B cell (primary cell): ENCODE measurements at places on chromosomes 11 and 22. TPM values are rescaled to one million over a fixed set of nuclear protein-coding genes. Genes with fewer than 3 reads are reported as not detected.

DNA sequence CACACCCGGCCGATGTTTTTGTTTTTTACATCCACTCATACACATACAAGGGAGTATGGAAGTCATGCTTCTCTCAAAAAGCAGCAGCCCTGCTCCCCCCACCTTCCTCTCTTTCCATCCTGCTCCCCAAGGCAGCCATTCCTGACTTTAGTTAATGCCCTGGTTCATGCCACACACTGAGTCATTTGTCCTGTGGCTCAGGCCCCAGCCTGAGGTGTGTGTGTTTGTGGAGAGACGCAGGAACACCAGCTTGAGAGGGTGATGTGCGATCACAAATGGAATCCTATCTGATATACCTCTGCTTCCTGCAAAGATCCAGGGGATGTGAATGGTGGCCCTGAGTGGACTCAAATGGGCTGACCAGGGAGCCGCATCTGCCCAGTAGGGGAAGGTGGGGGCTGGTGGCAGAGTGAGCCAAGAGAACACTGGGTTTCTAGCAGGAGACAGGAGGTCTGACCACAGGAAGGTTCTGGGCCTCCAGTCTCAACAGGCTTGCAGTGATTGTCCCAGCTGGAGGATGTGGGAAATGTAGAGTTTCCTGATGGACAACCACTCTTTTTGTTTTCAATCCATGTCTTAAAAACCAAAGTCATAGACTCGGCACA is 86.7 kb downstream of the OSBP2 start:
- no peaks in the 10 kb centered on the region for H3K4me1 ChIP-seq
- H3K27me3 ChIP-seq = no peaks in the 10 kb centered on the region
- H3K4me3 ChIP-seq = no peak overlapping the region
- no peak for DNase-seq
- no peak overlapping the region for H3K27ac ChIP-seq

DNA sequence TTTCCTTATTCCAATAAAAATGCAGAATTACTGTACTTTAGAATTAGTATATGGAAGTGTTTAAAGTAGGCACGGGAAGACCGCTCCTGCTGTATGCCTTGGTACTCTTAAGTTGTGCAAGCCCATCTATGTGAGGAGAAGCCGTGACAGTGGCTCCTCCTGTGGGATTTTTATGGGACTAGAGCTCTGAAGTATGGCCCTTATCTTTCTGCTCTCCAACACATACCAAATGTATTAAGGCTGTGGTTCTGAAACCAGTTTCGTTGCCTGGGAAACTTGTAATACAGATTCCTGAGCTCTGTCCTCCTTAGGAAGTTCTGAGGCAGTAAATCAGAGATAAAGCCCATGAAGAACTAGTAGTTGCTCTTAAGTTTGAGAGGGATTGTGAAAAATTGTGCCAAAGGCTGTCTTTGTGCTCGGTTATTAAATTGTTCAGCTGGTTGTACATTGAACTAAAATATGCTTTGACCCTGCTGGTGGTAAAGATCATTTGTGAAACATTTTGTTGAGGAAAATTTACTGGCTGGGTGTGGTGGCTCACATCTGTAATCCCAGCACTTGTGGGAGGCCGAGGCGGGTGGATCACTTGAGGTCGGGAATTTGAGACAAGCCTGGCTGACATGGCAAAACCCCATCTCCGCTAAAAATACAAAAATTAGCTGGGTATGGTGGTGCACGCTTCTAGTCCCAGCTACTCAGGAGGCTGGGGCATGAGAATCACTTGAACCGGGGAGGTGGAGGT is 29.3 kb downstream of the RTN3 start:
- no peaks in the 10 kb centered on the region for H3K36me3 ChIP-seq
- no peaks in the 10 kb centered on the region for H3K4me1 ChIP-seq
- DNase-seq = no peak
- H3K4me3 ChIP-seq = no peak overlapping the region

DNA sequence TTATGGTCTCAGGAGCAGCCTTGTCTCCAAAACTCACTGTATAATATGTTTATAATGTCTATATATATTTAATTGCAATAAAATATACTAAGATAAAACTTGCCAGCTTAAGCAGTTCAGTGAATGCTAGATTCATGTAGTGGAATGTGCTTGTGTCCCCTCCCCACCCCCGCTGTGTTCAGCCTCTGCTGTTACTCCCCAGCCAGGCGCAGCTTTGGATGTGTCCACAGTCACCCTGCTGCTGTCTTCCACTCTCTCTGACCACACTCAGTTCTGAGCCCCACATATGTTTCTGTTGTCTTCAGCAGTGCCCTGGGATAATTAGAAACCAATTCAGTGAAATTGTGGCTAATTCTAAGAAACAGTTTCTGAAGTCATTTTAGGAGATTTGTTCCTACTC is 52.2 kb downstream of the PPFIA1 start:
- no peak for DNase-seq
- H3K27me3 ChIP-seq = no peaks in the 10 kb centered on the region
- H3K4me1 ChIP-seq = no peaks in the 10 kb centered on the region
- H3K36me3 ChIP-seq = peaks cover 46% of the 10 kb centered on the region
- no peak overlapping the region for H3K27ac ChIP-seq

DNA sequence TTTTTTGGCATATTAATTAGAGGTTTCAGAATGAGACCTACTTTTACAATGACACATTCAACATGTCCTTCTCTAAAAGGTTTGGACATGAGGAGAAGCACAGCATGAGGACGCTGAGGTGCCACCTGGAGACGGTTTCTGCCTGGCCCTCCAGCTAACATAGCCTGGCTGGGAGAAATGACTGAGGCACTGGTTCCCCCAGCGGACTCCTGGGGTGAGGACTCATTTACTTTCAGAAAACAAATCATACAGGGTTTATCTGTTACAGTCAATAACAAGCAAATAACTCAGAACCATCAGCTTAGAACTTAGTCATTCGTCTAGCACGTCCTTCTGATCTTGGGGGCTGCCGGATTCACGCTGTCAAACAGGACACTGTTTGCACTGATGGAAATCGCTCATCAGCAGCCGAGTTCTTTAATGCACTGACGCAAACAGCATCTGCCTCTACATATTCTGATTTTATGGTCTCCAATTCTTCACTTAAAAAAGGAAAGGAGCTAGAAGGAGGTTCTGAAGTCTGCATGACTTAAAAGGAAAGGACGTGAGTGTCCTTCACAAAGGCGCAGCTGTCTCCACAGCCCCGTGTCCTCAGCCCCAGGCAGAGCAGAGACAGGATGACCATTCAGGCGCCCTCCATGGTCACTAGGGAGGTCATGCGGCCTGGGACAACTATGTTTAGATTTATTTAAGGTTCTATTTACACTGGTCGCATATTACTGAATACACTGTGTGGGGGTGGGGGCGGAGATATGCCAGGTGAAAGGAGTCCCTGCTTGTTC is 44.2 kb downstream of the CERK start:
- H3K4me1 ChIP-seq = no peaks in the 10 kb centered on the region
- no peak overlapping the region for H3K4me3 ChIP-seq
- no peaks in the 10 kb centered on the region for H3K27me3 ChIP-seq
- no peak for DNase-seq

DNA sequence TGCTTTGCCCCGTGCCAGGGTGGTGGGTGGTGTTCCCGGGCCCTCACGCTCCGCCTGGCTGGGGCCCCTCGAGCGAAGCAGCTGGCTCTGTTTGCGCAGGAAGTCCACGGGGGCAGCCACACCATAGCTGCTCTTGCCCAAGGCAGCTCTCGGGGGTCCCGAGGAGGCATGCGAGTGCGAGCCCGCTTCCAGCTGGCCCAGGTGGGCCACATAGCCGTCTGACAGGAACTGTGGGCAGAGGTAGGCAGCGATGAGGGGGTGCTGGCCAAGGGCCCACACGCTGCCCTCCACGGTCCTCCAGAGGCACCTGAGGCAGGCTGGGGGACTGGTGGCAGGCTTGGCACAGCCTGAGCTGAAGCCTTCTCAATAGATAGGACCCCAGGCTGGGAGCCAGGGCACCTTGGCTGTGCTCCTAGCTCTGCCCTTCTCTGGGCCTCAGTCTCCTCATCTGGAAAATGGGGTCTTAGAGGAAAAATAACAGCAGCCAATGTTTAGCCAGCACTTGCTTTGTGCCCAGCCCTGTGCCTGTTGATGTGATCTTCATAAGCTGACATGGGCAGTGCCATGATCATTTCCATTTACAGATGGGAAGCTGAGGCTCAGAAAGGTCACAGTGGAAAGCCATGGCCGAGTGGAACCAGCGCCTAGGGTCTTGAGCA is 9.4 kb downstream of the AIP start:
- no peaks in the 10 kb centered on the region for H3K27me3 ChIP-seq
- H3K4me1 ChIP-seq = no peaks in the 10 kb centered on the region
- no peak overlapping the region for H3K27ac ChIP-seq
- H3K4me3 ChIP-seq = no peak overlapping the region
- H3K36me3 ChIP-seq = no peaks in the 10 kb centered on the region

The CD3E gene
- 1.0 and 1.9 TPM in 2 replicates for total RNA-seq

The SELENOO gene
- total RNA-seq = 73.0 and 74.6 TPM in 2 replicates

The ART1 gene
- not detected in 2 replicates for total RNA-seq

The CYP2D6 gene
- 3.9 TPM in 2 replicates for total RNA-seq
